ENCODE measurements at places on chromosomes 1 and 21.

GRCh38 chr1:53350853-53351767, 23.2 kb upstream of the LRP8 start:
- no peak for DNase-seq

GRCh38 chr1:227733751-227734545, 1.2 kb downstream of the JMJD4 start:
- DNase-seq, result no peak

DNA sequence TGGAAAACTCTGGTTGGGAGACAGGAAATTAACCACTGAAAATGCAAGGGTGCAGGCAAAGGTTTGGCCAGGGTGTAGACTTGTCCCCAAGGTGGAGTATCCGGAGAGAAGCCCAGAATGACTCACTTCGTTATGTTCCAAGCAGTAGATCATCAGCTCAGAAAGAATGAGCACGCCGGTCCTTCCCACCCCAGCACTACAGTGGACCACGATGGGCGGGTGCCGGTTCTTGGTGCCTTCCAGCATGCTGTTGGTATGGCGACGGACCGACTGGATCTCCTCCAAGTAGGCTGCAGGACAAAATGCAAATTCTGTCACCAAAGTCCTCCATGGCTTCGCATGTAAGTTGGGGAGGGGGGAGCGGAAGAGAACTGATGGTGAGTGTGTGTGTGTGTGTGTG, 83.4 kb downstream of the SMYD2 start:
- no peak for DNase-seq

DNA sequence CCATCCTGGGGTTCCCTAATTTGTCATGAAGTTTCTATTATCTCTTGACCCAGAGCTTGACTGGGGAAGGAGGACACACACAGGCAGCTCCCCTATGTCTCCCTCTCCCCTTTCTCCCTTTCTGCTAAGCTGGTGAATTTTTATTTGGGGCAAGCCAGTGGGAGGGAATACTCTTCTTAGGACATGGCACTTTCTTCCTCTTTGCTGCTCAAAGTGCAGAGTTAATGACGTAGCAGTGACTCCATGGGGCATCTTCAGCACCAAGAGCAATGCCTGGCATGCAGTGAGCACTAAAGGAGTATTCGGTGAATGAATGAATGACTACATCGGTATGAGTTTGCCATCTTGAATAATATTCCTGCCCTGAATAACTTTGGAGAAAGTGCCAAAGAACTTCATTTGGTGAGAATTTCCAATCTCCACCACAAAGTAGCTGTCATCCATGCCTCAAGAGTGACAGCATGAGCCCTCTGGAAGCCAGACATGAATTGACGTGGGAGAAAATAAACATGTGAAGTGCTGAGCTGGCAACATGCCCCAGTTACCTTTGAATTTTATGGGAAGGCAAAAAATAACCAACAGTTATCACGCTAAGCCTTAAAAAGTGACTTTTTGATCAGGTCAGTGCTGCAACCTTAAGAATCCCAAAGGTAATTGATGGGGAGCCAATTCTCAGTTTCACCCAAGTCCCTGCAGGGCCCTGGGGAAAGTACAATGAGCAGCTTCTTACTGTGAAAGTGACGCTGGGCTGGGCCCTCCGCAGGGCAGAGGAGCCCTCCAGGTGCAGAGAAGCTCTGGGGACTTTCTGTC, 22.1 kb upstream of the ATF3 start:
- no peak for DNase-seq

- DNase-seq, result no peak
Observed at GRCh38 chr1:41019353-41019745, 2.2 kb downstream of the SLFNL1 start.

DNA sequence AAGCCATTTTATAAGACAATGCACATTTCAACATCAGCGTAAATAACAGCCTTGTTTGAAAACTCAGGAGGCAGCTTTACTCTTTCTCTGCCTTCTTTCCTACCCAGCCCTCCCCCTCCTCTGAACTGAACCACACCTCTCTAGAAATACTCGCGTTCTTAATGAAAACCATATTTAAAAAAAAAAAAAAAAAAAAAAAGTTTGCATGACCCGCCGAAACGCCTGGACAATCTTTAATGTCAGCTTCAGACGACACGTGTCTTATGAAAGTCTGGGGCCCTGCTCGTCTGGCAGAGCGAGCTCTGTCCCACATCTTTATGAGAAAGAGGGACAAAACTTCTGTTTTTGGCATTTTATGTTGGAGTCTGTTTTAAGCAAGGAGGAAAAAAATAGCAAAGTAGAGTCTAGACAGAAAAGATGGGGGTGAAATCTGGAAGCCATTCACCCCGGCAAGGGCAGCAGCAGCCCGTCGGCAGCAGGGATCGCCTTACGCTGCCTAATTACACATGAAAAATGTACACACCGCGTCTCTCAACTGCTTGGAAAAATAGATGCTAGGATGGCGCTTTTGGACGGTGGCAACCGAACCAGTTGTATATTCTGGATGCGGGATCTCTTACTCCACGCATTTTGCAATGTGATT, 130.4 kb upstream of the ETS2 start:
- DNase-seq, result no peak

- DNase-seq, result no peak
Observed at GRCh38 chr1:217018648-217019047, 295.4 kb upstream of the ESRRG start.

DNA sequence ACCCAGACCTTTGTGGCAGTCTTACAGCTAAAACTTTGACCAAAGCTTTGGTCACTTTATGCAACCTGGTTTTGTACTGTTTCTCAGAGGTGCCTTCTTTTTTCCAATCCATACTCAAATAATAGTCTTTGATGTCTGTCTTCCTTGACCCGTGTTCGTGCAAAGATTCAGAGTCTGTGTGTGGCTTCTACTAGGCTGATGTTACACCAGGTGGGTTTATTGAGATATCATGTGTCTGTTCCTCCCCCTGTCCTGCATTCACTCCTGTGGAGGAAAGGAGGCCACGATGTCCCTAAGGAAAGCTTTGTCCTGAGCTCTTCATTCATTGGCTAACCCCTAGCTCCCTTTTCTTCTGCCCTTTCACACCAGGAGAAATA, 15.0 kb upstream of the IKBKE start:
- no peak for DNase-seq

- no peak for DNase-seq
Observed at GRCh38 chr1:70038025-70038424, 167.4 kb downstream of the LRRC40 start.

DNA sequence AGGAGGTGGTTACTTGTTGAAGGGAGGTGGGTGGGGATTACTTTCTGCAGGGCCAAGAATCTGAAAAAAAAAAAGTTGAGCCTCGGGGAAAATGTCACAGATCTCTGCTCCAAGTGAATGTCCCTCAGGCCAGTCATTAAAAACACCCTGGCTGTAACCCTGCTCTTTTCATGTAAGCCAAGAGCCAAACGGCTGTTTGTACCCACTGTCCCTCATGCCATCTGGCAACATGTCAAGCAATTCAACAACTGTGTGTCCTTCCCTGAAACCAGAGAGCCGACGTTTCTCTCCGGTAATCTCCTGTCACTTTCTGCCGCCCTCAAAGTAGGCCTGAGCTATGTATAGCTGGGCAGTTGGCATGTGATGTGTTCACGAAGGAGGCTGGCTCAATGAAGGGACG, 14.7 kb downstream of the CASQ2 start:
- DNase-seq, result no peak

- DNase-seq, result no peak
Observed at GRCh38 chr1:183837062-183837461, 32.1 kb downstream of the RGL1 start.

DNA sequence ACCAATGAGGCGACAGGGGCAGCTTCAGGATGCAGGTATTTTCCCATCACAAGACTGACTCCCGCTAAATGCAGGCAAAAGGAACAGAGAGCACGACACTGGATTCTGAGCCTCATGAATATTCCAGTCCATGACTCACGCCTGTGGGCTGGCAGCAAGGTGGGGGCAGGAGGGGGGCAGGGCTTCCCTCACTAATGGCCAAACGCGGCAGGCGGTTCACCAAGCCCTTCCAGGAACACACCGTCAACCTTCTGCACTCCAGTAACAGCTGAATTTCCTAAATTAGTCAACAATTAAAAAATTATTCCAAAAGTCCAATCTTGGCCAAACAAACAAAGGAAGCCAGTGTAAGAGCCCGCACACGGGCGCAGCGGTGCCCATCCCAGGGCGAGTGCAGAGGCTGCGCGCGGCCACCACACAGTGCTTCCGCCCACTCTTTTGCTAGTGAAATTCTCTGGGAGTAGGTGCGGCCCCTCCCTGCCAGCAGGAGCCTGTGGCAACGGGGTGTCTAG, 12.5 kb upstream of the GPR153 start:
- no peak for DNase-seq

GRCh38 chr1:216186141-216186540, 237.1 kb downstream of the USH2A start:
- no peak for DNase-seq

GRCh38 chr1:84298328-84298683, 3.2 kb upstream of the SAMD13 start:
- peak; percentile 30 for DNase-seq

- DNase-seq, result no peak
Observed at GRCh38 chr1:187032982-187033692, 204.4 kb downstream of the PLA2G4A start.

GRCh38 chr1:181485287-181486097, 2.2 kb downstream of the CACNA1E start:
- DNase-seq, result no peak

- no peak for DNase-seq
Observed at GRCh38 chr1:42876009-42876408, 29.6 kb downstream of the ZNF691 start.

GRCh38 chr1:90957497-90957896, 64.3 kb downstream of the ZNF644 start:
- DNase-seq, result no peak

GRCh38 chr1:83909687-83910086, 89.2 kb downstream of the TTLL7 start:
- DNase-seq, result no peak

GRCh38 chr21:28581976-28582375, 410.7 kb downstream of the LTN1 start:
- DNase-seq, result no peak

GRCh38 chr1:45640293-45640692, 16.4 kb upstream of the CCDC17 start:
- DNase-seq, result no peak

- DNase-seq, result no peak
Observed at GRCh38 chr1:208737161-208737560, 493.0 kb upstream of the PLXNA2 start.

GRCh38 chr1:213571419-213571818, 416.4 kb upstream of the PROX1 start:
- no peak for DNase-seq

- no peak for DNase-seq
Observed at GRCh38 chr1:110466646-110467280, 15.8 kb downstream of the PROK1 start.

GRCh38 chr21:38307771-38308531, 51.2 kb downstream of the KCNJ15 start:
- no peak for DNase-seq

DNA sequence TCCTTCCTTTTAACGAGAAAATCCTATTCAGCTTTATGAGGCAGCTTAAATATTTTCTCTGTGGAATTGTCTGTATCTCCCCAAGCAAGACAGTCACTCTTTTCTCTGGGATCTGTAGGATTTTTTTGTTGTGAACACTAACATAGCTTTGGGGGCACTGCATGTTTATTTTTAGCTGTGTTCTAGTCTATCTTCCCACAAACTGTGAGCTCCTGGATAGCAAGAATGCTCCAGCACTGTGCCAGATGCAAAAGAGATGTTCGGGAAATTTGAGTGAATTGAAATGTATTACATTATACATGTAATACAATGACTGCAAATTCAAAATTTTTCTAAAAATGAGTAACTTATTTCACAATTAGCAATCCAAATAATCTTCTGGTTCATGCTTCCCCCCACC, 282.2 kb downstream of the PLPP3 start:
- DNase-seq, result no peak

DNA sequence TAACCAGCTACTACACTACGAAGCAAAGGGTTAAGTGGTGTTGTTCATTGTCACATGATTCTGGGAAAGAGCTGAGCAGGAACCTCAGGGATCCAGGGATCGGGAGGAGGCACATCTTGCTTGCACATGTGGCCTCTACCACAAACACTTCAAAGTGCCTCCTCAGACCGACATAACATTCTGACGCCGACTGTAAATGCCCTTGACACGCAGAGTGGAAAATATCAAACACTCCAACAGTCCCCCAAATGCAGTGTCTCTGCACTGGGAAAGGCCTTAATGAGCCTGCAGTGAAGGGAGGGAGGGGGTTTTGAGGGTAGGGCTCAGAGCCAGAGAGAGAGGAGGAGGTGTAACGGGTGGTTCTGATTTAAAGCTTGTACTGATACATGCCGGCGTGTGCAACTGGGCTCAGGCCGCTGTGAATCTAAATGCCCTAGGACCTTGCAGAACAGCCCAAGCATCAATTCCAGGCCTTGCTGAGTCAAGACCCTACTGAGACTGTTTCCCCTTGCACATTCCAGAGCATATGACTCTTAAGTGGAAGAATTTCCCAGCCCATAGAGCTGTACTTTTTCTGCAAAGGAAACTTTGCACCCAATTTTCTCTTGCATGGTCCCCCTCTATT, 163.7 kb downstream of the NTMT2 start:
- DNase-seq, result no peak

DNA sequence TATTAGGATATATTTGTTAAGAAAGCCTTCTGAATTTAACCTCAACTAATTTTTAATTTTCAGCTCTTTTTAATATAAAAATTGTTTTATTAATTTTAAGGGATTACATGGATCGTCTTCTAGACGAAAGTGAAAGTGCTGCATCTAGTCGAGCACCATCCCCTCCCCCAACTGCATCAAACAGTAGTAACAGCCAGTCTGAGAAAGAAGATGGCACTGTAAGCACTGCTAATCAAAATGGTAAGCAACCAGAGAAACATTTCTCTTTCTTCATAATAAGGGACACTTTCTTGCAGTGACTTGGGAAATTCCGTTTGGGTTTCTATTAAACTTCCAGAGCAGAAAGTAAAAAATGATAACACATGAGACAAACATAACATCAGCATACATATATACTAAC, 56.9 kb downstream of the MIER1 start:
- DNase-seq, result peak; percentile 38

DNA sequence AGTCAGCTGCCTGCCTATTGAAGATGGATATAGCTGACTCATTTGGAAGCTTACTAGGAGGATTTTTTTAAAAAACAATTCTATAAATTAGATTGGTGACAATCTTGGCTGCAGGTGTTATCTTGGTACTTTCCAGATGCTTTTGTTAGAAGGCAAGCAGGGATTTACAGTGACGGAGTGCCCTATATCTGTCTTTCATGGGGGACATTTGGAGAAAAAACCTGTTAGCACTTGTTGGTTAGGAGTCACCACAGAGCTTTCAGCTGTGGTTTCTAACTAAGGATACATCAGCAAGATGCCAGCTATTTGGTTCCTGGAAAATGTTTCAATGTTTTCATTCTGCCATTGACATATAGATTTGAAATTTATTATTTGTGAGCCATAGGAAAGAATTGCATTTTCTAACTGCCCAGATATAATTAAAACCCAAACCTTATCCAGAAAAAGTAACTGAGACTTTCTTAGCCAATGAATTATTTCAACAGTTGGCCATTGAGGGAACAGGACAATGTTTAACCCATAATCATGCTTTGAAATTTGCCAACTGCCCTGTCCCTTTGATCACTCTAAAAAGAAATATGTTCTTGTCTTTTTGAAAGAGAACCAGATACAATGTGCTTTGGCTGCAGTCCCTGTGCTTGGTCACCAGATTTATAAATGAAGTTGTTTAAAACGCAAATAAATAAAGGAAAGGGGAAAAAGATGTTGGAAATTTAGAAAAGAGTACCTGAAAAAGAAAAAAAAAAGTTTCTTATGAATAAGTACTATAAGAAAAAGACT, 761.0 kb upstream of the CXADR start:
- no peak for DNase-seq
